Peyer's patch (tissue), 4 donors: ENCODE measurements at places on chromosomes 11 and 22.

GRCh38 chr11:17013548-17014320 lies 480 bp downstream of the PLEKHA7 start:
- DNase-seq, result peak; percentile 65

- no peak for DNase-seq
Observed at GRCh38 chr11:43676933-43677332, 3.6 kb upstream of the HSD17B12 start.

- DNase-seq, result no peak
Observed at GRCh38 chr22:45804986-45805325, 133.3 kb downstream of the ATXN10 start.

GRCh38 chr22:38777087-38777671 lies 16.8 kb downstream of the DNAL4 start:
- DNase-seq, result no peak

- peak; percentile 89 for DNase-seq
Observed at GRCh38 chr11:2443881-2444820, at the start of gene TRPM5. TSS of gene TRPM5 (minus strand) at chr11:2444514. CDS start at chr11:2423036, 21,478 bp downstream.

GRCh38 chr11:116078101-116078591 lies 573.9 kb upstream of the CADM1 start:
- no peak for DNase-seq

DNA sequence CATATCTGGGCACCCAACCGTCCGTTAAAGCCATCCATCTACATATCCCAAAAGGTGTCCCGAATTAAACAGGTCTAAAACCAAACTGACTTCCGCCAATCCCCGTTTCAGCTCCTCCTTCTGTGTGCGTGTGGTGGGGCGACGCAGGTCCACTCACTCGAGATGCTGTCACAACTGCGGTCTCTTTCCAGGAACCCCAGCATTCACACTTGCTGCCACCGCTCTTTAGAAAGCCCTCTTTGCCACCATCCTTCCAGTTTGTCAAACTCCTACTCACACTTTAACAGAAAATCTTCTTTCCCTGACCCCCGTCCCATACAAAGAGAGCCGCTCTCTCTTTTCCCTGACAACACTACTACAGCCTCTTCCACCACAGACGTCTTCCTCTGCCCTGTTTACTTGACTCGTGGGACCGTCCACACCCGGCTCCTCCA lies 467 bp downstream of the ESS2 start:
- no peak for DNase-seq

- no peak for DNase-seq
Observed at GRCh38 chr22:30500628-30501027, 4.9 kb downstream of the SEC14L4 start.

GRCh38 chr11:2277008-2277346 lies 6.6 kb upstream of the ASCL2 start:
- peak; percentile 5 for DNase-seq

DNA sequence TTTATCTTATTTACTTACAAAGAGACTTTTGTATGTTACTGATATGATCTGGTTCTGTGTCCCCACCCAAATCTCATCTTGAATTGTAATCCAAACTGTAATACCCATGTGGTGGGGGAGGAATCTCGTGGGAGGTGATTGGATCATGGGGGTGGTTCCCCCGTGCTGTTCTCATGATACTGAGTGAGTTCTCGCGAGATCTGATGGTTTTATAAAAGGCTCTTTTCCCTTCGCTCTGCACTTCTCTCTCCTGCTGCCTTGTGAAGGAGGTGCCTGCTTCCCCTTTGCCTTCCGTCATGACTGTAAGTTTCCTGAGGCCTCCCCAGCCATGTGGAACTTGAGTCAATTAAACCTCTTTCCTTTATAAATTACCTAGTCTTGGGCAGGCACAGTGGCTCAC lies 42.4 kb upstream of the WNT7B start:
- DNase-seq, result no peak

GRCh38 chr22:19086896-19087295 lies 35.3 kb downstream of the DGCR2 start:
- DNase-seq, result no peak

- no peak for DNase-seq
Observed at GRCh38 chr11:10524471-10524870, 16.5 kb downstream of the RNF141 start.

DNA sequence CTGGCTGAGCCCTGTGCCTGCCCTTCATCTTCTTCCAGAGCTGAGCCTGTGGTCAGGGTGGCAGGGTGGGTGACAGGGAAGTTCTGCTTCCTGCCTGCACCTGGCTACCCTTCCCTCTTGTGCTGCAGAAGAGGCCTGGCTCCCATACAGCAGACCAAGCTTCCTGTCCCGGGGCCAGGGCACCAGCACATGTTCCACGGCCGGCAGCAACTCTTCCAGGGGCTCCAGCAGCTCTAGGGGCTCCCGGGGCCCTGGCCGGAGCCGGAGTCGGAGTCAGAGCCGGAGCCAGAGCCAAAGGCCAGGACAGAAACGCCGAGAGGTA lies 15.0 kb downstream of the ROBO3 start:
- no peak for DNase-seq

DNA sequence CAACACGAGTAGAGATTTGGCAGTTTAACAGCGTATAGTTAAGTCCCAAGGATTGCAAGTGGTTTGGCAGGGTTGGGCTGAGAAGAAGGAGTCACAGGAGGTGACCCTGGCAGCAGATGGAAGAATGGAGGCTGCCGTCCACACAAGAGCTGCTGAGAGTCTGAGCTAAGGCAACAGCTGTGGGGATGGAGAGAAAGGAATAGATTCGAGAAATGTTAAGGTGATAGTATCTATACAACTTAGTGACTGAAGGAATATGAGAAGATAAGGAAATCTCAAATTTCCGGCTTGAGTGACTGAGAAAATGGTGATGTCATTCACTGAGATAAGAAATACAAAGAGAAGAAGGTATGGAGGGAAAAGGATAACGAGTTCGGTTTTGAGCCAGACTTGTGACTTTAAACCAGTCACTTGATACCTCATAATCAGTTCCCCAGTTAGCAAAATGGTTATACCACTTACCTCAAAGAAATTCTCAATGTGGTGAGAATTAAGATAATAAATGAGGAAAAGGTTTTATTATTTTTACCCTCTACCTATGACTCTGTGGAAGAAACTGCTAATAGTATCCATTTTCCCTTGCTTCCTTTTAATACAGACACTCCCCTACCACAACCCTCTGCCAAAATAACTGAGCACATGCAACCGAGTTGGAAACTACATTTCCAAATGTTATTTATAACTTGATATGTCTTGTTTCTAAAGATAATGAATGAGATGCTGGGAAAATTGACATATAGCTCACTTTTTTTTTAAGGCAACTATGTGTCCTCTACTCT lies 30.7 kb downstream of the FAM168A start:
- DNase-seq, result no peak

- DNase-seq, result no peak
Observed at GRCh38 chr22:48781391-48781790, 1046.3 kb downstream of the BRD1 start.

GRCh38 chr22:36323182-36323854 lies 64.4 kb downstream of the MYH9 start:
- no peak for DNase-seq
